CD4-positive, alpha-beta T cell treated with Interleukin-10 for 1 hour (primary cell): ENCODE measurements at places on chromosomes 4 and X.

DNA sequence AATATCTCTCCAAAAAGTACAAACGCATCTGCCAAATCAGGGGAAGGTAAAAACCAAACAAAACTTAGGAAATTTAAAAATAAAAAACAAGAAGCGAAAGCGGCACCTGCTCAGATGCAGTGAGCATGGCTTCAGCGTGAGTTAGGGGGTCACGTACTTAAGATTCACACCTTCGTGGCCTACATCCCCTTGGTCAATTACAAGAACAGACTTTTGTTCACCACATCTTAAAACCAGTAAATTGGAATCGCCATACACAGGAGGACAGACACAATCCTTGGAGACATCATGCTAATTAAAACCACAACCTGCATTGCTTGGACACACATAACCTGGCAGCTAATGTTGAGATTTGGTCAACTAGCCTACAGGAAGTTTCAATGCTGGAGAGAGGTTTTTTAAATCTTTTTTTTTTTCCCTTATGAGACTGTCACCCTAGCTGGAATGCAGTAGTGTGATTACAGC lies 12.5 kb upstream of the SEL1L3 start:
- no peak for DNase-seq

DNA sequence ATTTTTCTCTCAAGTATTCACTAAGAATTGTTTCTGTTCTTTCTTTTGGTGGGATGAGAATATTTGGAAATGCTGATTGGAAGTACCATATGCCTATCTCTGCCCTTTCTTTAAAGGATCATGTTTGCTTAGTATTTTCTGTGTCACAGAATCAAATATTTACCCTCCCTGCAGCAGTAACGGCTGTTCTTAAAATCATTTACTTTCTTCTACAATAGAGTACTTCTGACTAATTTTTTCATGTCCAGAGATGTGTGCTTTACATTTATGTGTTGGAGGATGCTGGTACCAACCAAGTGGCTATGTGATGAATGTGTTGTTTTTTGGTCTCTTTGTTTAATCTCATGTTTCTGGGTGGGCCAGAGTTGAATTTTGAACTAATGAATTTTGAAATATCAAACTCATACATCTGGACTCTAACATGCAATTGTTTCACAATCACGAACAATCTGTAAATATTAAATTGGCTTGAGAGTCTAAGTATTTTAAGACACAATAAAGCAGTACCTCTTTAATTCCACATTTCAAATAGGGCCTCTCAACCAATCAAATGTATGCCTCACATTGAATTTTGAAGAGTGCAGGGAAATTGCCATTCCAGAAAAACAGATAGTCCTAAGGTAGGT lies 59.4 kb upstream of the ARSJ start:
- DNase-seq, result no peak

DNA sequence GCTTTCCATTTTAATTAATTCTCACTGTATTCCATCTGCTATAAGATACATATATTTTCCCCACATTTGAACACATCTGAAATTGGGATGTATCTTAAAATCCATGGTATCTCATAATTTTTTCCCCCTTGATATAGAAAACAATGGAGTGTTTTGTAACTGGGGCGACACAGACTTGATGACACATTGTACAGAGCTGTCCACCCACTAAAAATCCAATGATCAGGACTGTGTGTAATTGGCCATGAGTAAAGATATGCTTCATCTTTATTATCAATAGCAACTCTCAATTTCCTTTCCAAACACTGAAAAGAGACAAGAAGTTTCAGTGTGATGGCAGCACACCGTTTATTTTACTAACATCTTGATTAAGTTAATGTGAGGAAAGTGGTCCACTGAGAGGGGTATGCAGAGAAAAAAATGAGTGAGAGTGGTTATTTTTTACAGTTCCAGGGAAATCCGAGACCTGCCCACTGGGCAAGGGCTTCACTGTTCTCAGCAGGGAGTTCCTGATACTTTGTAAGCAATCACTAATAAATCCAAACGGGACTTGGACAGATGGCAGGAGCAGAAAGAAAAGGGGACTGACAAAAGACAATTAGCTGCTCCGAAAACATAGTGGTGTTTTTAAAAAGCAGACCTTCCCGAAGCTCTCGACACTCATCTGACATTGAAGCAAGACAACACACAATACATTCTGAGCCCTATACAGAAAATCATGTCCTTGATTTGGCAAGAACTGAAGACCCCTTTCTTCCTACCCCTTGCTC lies 149.4 kb downstream of the TSPAN5 start:
- DNase-seq, result no peak

- no peak for DNase-seq
These were observed 56.2 kb downstream of the BRCC3 start for GRCh38 chrX:155127465-155127864.

DNA sequence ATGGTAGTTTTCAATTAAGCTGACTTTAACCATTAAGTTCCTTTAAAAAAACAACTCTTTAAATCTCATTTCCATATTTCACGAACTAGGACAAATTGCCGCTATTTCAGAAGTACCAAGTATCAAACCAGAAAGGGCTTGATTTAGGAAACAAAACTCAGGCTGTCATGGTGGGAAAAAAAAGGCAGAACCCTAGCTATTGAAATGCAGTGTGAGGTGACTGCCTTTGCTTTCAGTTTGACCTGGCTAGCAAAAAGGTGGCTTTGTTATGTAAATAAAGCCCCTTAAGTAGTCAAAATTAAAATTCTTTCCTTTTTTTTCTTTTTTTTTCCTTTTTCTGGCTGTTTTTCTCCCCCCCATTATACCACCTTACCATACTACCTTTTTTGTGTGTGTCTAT lies 40.6 kb upstream of the CYP2U1 start:
- DNase-seq, result no peak

GRCh38 chr4:123362103-123362502 lies 34.5 kb upstream of the SPRY1 start:
- DNase-seq, result no peak

DNA sequence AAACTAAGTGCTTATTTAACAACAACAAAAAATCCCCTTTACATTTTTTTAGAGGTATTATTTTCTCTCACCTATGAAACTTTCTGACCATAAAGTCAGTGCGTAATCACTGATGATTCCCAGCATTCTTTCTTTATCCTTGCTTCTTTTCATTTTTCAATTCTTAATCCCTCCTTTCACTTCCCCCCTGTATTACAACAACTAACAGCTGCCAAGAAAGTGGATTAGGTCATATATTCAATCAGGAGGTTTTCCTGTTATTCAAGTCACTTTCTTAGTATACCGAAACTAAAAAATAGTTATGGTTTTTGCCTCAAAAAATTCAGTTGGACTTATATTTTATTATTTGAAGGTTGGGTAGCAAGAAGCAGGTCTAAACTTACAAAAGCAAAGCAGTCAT lies 2.1 kb upstream of the STAP1 start:
- DNase-seq, result no peak

DNA sequence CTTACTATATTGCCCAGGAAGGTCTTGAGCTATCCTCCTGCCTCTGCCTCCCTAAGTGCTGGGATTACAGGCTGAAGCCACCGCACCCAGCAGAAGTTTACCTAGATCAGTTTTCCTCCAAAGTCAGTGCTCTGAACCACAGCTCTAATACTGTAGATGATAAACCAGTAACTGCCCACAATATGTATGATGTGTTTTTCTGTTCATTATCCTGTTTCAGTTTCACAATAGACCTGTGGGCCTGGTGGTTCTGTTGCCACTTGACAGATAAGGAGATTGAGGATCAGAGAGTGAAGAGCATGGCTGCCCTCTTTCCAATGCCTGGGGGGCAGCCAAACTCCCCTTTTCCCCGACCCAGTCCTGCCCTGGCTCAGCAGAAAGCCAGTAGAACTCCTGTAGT lies 87.0 kb downstream of the EFNB1 start:
- no peak for DNase-seq

DNA sequence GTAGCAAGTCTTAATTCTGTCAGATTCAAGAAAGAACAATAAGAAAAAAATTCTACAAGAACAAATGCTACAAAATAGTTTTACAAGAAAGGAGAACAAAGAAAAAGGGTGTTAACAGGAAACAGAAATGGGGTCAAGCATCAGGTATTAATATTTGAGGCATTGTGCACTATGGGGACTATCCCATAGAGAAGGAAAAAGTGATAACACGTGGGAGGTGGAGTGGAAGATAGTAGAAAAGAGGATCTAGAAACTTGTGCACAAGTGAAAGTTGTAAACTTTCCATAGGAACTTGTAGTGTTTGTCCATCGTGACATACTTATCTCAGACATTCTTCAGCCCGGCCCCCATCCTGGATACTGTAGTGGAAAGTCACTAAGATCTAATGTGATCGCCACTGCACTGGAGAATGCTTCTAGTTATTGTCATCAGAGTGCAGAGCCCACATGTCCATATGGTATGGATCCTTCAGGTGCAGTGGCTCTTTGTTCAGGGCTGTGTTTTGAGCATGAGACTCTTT lies 15.4 kb upstream of the NFXL1 start:
- no peak for DNase-seq

DNA sequence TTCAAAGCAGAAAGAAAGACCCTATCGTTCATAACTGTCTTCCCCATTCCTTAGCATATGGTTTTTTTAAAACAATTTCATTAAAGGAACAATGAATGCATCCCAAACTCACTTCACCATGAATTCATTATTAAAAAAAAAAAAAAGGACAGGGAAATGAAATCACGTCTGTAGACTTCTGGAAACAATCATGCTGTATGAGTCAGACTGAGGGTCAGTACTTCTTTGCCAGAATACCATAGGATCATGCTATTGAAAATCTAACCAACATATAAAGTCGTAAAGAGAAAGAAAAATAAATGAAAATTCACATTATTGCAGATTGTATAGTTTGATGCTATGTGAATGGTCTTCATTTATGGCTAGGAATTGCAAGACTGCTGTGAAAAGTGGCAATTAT lies 144.4 kb downstream of the PCDH18 start:
- no peak for DNase-seq

GRCh38 chrX:3666975-3667374 lies 46.5 kb downstream of the PRKX start:
- DNase-seq, result no peak

- no peak for DNase-seq
These were observed 117.4 kb upstream of the NUDT10 start for GRCh38 chrX:51215266-51215665.

DNA sequence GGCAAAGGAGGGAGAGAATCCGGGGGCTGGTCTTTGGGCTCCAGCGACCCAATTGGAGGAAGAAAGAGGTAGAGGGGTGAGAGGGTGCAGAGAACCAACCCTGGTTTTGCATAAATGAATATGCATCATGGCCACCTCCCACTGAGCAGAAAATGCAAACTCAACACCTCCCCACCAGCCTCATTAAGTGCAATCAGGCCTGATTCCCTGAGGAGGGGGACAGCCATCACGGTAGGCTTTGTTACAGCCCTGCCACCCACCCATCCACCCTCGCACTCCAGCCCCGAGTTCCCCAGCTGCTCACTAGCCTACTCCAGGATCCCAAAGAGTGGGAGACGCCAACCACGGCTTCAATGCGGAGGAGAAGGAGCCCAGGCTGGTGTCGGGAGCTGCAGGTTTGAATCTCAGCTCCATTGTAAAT lies 48.3 kb upstream of the MAN2B2 start:
- no peak for DNase-seq

DNA sequence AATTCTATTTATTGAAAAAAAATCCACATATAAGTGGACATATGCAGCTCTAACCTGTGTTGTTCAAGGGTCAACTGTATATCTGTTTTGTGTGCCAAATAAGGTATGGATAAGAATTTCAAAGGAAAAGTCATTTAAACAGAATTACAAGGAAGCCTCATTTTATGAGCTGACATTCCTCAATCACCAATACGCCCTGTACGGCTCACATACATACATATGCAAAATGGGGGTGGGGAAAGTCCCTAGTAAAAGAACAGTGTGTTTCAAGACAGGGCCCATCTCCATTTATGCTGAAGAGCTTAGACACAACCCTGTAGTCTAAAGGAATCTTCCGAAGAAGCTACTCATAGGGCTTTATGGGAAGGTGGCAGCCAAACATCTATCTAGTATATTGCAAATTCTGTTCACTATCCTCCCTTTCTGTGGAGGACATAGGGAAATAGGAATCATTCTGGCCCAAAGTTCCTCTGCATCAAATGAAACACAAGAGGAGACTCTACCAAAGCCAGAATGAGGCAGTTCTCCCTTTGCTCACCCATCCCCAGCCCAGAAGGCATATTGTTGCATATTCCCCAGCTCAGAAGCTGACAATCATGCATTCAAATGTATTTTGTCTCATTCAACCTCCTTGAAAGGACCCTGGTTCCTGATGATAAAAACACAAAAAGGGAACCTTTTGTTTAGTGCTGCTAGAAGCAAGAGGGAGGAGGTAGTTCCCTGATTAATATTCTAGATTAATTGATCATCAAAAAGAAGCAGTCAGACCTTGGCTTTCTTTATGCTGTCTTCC lies 13.7 kb upstream of the ZBTB33 start:
- no peak for DNase-seq

DNA sequence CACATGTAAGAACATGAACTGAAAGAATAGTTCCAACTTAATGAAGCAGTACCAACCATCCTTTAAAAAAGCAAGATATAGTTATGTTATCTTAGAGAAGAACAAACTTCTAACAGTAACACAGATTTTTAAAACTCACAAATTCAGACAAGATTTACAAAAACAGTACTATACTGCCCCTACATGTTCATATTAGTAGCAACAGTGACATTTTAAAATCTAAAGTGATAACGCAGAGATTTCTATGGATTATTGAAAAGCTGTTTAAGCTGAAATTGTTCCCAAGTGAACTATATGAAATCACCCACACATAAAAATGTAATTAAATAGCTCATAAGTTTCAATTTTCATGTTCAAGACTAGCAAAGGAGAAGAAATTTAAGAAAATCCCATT lies 166.0 kb downstream of the FBXW7 start:
- DNase-seq, result no peak

DNA sequence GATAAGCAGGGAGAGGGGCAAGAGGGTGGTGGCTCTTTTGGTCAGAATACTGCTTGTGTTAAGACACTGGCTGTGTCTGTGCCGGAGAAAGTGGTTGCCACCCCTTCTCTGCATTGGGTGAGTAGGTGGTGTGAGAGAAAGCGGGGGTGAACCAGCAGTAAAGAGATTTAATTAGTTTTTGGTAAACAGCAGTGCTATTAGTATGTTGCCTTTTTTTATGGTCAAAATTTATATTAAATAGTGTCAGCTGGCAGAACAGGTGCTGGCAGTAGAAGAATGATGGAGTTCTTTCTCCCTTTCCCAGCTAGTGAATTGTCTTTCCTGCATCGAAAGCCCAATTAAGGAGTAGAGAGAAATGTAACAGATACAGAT lies 181.6 kb downstream of the LARP7 start:
- DNase-seq, result no peak

GRCh38 chrX:12950851-12951594 lies 23.9 kb upstream of the TMSB4X start:
- peak; percentile 81 for DNase-seq

DNA sequence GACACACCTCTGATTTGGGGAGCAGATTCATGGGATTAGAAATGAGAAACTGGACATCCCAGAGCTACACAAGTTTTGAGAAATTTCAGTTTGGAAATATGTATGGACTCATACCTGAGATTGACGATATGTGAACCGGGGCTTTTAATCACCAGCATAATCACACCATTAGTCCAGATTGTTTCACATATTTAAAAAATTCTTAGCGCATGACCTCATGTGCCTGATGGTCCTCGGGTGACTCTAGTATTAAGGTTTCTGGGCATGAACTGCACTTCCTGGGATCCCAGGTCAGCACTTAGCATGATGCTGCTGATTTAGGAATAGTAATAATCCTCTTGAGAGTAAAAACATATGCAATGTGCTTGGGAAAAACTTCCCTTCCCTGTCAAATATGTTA lies 91.9 kb upstream of the BCOR start:
- no peak for DNase-seq
